ENCODE measurements at places on chromosomes 4 and X.

DNA sequence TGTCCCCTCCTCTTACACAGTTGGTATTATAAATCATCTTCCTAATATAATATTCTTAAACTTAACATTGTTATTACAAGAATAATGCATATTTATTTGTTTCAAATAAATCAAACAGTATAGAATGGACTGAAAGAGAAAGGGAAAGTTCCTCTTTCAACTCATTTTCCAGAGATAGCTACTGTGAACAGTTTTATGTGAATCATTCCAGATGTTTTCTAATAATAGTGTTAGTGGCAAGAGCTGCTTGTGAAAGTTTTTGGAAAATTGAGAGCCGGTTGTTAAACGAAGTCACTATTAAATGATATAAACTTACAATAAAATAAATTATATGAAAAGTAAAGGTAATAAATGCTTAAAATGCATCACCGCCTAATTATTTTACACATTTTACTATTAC lies 14.6 kb downstream of the TMSB4X start:
- no peak for DNase-seq

GRCh38 chrX:65596270-65597034 lies 61.9 kb upstream of the LAS1L start:
- peak; percentile 45 for DNase-seq

DNA sequence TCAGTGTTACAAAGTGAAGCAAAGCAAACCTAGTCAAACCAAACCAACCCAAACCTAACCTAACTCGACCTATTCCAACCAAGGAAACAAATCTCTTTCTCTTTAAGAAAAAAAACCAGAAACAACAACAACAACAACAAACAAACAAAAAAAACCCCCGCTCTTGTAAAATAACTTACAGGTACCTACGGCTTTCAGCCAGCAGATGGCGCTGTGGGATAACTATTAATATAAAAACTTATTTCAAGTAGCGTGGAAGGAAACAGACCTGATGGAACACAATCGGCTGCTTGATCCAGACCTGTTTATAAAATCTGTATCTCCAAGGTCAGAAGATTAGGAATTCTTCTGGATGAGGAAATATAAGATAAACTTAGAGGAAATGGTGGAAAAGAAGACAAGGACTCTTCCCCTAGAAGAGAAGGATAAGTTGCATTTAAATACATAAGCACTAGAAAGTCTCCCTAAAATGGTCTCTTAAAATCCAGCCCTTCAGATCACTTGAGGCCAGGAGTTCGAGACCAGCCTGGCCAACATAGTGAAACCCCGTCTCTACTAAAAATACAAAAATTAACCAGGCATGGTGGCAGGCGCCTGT lies 34.4 kb upstream of the CDKL5 start:
- DNase-seq, result peak; percentile 69

DNA sequence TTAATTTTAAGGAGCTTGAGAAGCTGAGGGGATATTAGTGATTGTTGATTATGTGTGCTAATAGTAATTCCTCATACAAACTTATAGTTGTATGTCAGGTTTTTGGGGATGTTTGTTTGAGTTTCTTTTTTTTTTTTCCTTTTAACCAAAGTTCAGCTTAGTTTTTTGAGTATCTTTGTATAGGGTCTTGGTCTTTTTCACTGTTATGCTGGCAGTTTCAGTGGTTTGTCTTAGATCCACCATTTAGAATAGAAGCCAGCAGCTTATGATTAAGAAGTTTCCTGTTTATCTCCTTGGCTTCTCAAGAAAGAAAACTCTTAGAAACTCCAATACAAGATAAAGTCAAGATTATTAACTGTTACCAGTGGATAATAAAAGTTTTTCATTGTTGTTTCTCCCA lies 16.1 kb downstream of the CPEB2 start:
- DNase-seq, result no peak

GRCh38 chr4:185099024-185099682 lies 43.9 kb upstream of the SLC25A4 start:
- no peak for DNase-seq

DNA sequence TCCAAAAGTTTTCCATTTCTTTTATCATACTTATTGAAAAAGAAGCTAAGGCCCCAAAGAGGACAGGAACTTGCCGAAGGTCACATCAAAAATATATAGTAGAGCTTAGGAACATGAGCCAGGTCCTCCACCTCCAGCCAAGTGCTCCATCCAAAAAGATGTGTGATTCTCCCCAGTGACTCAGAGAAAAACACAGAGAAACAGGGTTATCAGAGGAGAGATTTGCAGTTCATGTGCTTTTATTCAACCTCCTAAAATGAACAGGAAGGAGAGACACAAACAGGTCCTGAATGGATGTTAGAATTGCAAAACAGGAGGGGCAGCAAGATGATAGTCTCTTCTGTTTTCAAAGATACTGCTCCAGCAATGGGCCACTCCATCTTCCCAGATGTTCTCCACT lies 19.6 kb upstream of the FGF16 start:
- no peak for DNase-seq

DNA sequence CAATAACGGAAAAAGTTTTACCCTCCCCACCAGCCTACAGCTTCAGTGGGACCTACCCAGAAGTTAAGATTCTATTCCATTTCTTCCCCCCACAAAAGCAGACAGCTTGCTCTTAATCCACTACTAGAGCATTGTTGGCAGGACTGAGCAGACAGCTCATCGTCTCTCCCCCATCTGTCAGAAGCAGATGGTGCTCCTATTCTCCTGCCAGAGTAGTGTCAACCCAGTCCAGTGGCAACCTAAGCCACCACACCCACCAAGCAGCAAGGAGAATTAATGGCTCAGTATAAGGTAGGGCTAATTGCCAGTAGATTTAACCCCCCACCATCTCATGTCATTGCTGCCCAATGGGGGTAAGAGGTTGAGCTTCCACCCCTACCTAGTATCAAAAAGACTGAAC lies 62.0 kb downstream of the AWAT2 start:
- DNase-seq, result no peak

- DNase-seq, result no peak
Measured at GRCh38 chrX:39261446-39262147, 460.3 kb downstream of the MID1IP1 start.

- no peak for DNase-seq
Measured at GRCh38 chrX:139738581-139738980, 30.6 kb upstream of the MCF2 start.

GRCh38 chrX:118350221-118350620 lies 4.3 kb downstream of the WDR44 start:
- DNase-seq, result no peak

- DNase-seq, result no peak
Measured at GRCh38 chr4:40656201-40656863, 26.7 kb upstream of the RBM47 start.

- no peak for DNase-seq
Measured at GRCh38 chrX:48530736-48531135, 8.8 kb upstream of the TBC1D25 start.

- no peak for DNase-seq
Measured at GRCh38 chrX:13852001-13852695, 35.3 kb upstream of the GPM6B start.

DNA sequence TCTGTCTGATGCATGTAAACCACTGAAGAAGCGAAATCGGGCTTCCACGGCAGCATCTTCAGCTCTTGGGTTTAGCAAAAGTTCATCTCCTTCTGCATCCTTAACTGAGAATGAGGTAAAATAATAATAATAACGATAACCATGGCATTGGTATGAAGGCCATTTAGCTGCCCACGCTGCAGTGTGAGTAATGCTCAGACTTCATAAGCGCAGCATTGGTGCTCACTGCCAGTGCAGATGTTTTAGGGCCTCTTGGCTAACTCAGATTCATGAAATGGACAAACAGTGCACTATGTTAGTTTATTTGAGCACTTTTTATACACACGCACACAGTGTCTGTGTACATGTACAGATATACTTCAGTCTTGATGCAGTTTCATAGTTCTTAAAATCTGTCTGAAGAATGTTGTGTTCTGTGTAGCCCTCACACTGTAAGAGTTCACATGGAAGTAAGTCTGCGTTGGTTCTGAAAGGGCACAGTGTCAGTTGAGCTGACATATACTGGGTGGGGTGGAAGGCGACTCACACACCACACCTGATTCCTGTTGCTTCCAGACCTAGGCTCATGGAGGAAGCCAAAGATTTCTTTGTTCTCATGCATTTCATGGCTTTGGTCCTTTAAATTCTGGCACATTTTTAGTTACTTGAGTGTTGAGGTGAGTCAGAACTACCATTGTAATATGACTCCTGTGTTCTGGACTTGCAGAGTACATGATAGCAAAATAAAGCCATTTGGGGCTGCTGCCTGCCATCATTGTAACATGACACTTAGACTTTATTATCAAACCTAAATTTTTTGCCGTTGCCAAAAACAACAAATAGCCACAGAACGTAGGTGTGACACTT lies 68.7 kb downstream of the NSD2 start:
- DNase-seq, result no peak

GRCh38 chr4:107804956-107805355 lies 19.8 kb upstream of the SGMS2 start:
- DNase-seq, result no peak

- no peak for DNase-seq
Measured at GRCh38 chr4:118331352-118331751, 21.5 kb downstream of the PRSS12 start.

DNA sequence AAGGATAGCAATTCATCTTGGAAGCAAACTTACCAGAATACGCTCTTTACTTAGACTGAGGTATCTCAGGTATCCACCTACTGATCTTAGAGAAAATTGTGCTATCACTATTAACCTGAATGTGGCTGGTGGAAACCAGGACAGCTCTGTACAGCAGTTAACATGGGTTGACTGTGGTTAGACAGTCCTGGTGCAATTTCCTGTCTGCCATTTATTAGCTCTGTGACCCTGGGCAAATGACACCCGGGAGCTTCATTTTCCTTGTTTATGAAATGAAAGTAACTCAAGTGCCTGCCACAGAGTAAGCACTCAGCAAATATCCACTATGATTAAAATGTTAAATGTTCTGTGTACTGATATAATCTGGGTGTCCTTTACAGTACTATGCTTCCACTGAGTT lies 60.0 kb downstream of the SMC1A start:
- no peak for DNase-seq

- no peak for DNase-seq
Measured at GRCh38 chr4:142817442-142817841, 28.7 kb downstream of the INPP4B start.

- no peak for DNase-seq
Measured at GRCh38 chrX:22249371-22249770, 23.3 kb upstream of the CBLL2 start.

GRCh38 chrX:149541521-149542047 lies 772 bp downstream of the EOLA1 start:
- DNase-seq, result no peak

DNA sequence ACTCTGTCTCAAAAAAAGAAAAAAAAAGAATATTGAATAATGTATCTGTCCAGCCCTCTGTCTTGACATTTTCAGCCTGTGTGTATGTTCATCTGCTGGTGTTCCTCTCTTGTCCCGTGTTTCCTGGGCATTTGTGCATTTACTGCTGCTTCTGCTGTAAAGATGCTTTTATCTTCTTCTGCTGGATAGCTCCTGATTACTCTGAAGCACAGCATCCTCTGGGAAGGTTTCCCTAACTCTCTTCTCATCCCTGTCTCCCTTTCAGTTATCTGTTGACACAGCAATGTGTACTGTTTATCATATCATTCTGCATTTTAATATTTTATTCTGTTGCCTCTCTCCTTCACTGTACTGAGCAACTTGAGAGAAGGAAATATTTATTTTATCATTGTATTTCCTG lies 74.2 kb upstream of the HPGD start:
- DNase-seq, result no peak

DNA sequence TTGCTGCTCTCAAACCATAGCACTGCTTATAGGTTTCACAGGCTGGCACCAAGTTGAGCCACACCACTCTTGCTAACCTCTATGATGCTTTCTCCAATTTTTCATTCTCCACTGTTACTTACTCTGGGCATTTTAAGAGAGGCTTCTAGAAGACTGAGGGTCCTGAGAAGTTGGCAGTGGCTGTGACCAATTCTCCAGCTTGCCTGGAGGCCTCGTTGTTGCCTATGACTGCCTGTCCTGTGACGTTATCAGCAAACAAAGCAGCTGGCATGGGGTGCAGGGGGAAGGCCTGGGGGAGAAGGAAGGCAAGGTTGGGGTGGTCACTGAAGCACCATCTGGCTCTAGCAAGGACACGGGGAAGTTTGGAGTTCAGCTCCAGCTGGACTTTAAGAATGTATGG lies 30.4 kb upstream of the PDLIM3 start:
- no peak for DNase-seq

DNA sequence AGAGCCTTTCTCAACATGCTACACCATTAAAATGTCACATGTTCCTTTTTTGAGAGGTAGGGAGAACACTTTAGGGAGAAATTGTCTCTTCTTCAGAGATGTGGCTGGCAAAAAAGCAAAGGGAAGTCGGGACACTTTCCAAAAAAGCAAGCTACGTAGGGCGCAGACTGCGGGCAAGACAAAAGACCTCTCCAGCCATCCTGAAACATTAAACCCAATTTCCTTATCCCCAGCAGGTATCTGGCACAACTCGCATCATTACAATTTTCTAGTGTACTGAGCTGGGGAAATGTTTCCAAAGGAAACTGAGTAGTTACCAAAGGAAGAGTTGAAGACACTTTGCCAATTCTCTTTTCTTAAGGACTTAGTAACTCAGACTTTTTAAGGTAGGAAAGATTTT lies 116.0 kb downstream of the PACRGL start:
- no peak for DNase-seq

- DNase-seq, result no peak
Measured at GRCh38 chr4:1988327-1988724, 20.4 kb downstream of the NELFA start.

DNA sequence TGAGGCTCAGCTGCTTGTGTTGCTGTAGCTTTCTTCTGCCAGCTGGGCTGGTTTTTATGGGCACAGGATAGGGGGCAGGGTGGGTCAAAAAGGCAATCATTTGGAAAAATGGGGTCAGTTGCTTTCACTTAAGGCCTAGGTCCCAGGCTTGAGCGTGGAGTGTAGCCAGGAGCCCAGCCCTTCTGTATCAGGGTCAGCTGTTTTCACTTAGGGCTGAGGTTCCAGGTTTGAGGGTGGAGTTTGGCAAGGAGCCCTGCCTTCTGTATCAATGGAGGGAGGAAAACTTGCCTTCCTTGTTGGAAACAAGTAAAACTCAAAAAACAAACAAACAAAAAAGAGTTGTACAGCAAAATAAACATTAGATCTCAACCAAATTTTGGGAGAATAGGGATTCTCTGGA lies 37.0 kb upstream of the UGT8 start:
- no peak for DNase-seq

All from activated T-cell treated with anti-CD3 and anti-CD28 coated beads, Interleukin-2, amount 50 U/mL, for 4 hours (primary cell).